ENCODE measurements at places on chromosomes 6 and 20.

- DNase-seq: no peak
Observed at GRCh38 chr20:50982363-50982762, 23.7 kb downstream of the MOCS3 start.

- DNase-seq: no peak
Observed at GRCh38 chr20:62142252-62143080, 728 bp downstream of the PSMA7 start.

DNA sequence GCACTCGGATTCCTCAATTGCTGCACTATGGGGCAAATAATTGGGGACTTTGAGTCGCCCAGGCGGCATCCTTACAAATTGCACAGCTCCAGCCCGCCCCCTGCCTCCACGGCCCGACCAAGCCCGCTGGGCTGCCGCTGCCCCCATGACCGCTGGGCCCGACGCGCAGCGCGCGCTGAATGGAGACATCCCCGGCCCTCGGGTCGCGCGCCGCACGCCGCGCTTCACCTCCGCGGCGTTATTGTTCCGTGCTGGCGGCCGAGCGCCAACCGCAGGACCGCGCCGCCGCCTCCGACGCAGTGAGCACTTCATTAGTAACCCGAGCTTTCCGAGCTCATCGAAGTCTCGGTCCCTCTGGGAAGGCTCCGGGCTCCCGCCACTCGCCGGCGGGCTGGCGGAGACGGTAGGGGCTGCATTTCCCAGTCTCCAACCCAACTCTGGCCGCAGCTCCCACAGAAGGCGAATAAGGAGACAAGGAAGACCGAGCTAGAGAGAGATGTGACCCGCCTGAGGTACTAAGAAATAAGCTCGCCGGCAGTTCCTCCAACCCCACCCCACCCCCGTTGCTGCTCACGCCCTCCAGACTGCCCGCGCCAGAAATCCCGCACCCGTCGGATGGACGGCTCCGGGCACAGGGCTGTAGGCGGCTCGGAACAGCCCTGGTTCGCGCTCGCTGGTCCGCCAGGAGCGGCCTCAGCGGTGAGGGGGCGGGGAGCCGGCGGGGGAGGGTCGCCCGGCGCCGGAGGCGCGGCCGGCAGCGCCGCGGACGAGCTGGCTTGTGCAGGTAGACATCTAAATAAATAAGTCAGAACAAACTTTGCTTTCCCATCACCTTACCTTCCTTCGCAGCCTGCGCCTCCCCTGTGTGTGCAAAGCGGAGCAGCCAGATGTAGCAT lies 703 bp downstream of the EPHA7 start:
- no peak for DNase-seq

DNA sequence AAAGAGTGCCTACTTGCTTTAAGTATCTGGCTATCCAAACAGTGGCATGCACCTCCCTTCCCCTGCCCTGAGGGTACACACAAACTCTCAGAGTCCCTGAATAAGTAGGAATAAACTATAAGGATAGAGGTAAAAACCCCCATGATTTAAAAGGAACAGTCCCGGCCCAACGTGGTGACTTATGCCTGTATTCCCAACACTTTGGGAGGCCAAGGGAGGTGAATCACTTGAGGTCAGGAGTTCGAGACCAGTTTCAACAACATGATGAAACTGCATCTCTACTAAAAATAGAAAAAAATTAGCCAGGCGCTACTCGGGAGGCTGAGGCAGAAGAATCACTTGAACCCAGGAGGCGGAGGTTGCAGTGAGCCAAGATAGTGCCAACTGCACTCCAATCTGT lies 22.2 kb downstream of the SAMHD1 start:
- no peak for DNase-seq

GRCh38 chr20:31835977-31836852 lies 9.2 kb downstream of the FOXS1 start:
- peak; percentile 96 for DNase-seq

DNA sequence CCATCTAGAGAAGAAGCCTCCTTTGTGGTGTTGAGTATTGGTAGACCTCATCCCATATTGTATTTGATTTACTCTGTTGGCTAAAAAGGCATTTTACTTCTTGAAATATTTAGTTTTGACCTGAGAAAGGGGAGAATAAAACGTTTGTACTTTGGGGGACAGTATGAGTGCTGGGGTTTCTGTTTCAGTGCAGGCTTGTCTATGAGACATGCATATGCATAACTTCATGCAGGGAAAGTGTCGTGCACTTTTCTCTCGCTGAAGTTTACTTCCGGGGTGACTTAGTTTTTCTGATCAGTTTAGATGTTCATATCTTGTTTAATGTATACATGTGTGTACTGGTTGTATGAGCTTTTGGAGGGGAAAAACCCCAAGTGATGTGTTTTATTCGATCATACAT lies 59.5 kb downstream of the UTRN start:
- no peak for DNase-seq

DNA sequence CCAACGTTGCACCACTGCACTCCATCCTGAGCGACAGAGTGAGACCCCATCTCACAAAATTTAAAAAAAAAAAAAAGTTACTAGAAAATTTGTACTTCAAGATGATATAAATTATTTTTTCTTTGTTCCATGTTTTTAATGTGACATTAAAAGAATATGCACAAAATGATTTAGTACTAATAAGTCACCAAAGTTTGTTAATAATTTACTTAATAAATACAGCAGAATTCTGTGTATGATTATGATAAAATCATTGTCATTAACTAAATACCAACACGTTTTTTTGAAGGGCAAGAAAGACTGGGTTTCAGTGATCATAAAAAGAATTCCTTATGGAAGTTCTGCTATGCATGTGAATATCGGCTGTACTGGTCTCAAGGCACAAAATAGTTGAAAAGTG lies 28.1 kb downstream of the GOPC start:
- DNase-seq: no peak

DNA sequence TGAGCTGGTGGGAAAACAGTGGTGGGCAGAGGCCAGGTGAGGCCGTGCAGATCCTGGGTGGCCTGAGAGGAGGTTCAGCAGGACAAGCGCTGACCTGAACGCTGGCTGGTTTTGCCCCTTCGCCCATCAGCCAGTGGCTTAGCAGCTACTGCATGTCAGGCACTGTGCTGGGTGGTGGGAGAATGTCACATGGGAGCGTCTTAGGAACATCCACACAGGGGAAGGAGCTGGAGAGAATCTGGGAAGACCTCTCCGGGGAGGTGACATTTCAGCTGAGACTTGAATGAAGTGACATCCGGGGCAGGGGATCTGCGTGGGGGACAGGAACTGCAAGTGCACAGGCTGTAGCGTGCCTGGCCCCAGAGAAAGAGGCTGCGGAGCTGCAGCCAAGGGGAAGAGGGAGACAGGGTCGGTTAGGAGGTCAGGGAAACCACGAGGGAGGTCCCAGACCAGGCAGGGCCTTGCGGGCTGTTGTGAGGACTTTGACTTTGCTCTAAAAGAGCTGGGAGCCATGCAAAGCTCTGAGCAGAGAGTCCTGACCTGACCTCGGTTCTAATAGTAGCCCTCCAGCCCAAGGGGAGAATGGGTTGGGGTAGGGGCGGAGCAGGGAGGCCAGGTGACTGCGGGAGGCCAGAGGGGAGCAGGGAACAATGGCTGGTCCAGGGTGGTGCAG lies 156.8 kb upstream of the PTPN1 start:
- DNase-seq: no peak

- DNase-seq: peak; percentile 78
Observed at GRCh38 chr6:158819213-158819976, at the start of gene EZR. EZR (minus strand) TSS chr6:158819368; CDS start chr6:158818093, 1,275 bp downstream.

DNA sequence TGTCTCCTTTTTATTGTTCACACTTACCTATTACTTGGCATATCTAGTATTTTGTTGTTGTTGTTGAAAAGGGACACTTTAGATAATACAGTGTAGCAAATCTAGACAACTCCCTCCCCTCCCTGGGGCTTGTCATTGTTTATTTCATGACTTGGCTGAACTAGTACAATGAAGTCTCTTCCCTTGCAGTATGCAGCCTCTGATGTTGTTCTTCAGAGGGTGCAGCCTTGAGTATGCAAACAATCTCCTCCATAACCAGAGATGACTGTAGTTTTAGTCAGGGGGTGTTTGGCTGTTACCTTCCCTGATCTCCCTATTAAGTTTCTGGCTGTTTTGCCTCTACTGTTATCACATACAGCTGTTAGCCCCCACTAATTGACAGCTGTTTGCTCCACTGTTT lies 315.4 kb upstream of the RUNX2 start:
- DNase-seq: no peak

DNA sequence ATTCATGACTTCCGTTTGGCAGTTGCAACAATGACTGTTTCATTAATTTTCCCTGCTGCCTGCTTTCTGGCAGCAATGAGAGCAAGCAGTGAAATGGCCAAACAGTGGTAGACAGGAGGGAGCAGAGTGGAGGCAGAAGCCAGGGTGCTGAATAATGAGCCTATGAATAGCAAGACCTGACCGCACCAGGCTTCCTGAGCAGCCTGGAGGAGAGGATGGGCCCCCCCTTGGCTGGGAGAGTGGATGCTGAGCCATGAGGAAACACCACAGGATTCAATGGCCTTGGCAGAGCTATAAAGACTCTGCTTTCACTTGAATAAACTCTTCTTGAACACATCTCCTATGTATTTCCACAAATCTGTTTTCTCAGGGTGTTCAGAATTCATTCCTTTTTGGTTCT lies 68.1 kb upstream of the SNRPB2 start:
- DNase-seq: no peak

DNA sequence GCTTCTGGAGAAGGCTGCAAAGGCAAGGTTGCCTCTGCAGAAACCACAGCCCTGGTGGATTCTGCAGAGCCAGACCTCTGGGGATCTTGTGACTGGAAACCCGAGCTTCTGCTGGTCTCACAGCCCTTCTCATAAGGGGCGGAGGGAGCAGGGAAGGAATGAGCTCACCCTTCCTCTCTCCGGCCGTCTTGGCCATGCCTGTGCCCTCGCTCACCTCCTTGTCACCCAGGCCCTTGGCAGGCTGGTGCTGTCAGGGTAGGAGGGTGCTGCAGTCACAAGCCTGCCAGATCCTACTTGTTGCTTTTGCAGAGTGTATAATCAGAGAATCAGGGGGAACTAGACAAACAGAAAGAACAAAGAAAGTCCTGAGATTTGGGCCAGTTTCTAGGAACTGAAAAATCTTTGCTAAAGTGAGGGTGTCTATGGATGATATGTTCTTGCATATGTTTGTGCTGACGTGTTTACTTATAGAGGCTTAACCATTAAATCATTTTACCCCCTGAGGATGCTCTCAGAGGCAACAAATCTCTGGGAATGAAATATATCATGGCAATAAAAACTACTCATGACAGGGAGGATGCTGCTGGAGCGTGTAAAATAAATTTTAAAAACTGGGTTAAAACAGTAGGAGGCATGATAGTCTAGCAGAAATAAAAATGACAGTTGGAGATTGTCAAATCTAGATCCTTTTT lies 244.9 kb upstream of the SOX4 start:
- peak; percentile 45 for DNase-seq

DNA sequence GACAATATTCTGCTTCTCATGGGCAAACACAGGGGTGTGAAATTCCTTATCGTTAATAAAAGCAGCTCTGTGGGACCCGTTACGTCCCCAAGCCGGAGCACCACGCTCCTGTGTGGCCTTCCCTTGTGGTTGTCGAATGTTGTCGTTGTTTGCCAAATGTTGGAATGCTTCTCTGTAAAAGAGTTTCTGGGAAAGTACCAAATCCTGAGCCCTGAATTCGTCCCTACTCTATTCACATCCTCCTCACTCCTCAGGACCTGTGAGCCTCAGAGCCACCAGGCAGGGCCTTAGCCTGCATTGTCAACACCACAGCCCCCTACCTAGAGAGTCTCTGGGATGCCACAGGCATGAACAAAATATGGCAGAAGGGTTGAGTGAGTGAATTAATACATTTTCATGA lies 64.0 kb downstream of the THBS2 start:
- no peak for DNase-seq

GRCh38 chr6:165917576-165917975 lies 250.1 kb downstream of the TBXT start:
- no peak for DNase-seq

DNA sequence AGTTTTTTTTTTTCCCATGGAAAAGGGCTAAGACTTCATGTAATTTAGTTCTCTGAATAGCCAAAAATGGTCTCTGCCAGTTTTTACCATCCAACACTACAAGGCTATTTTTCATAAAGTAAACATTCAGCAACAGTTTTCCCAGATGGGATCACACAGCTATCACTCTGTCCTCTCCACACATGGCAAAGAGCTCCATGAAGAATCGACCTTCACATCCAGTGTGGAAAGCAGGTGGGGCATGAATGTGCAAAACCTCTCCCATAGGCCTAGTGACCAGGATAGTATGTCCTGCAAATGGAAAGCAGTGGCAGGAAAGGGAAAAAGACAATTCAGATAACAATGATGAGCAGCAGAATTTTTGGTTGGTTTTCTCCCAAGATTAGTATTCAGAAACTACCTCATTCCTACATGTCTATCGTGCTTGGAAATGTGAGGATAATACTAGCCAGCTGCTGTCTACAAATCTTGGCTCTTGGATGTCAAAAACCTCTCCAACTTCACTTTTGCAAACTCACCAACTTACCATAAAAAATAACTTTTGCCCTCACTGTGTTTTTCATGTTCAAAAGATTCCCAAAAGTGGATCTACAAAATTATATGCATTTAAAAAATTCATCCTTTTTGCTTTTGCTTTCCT lies 159.7 kb upstream of the MCHR2 start:
- no peak for DNase-seq

- no peak for DNase-seq
Observed at GRCh38 chr6:44044154-44044539, 83.1 kb downstream of the MRPL14 start.

DNA sequence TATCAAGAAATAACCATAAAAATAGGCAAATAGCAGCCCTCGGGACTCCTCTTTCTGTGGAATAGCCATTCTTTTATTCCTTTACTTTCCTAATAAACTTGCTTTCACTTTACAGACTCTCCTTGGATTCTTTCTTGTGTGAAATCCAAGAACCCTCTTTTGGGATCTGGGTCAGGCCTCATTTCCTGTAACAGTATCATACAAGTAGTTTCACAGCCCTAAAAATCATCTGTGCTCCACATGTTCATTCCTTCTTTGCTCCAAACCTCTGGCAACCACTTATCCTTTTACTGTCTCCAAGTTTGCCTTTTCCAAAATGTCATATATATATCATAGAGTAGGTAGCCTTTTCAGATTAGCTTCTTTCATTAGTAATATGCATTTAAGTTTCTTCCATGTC lies 13.5 kb upstream of the NT5E start:
- DNase-seq: no peak

GRCh38 chr6:53465732-53466131 lies 79.2 kb downstream of the GCLC start:
- no peak for DNase-seq

DNA sequence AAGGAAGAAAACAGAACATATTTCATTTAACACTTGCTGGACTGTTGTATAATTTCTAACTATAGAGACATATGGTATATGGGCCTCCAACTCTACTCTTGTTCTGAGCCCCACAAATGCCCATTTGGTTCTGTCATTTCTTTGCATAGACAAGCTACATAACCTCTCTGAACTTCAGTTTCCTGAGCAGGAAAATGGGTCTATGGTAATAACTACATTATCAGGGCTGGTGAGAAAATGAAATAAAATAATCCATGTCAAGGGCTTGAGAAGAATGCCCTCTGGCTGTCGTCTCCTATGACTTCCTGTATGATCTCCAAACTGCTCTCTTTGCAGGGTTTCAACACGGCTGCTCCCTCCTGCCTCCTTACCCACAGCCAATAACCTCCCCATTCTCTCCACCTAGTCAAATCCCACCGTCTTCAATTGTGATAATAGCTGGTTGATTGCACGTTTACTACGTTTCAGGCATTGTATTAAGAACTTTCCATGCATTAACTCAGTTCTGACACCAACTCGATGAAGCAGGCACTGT lies 12.0 kb downstream of the ZCCHC3 start:
- no peak for DNase-seq

- no peak for DNase-seq
Observed at GRCh38 chr6:114452785-114453401, 110.1 kb upstream of the HS3ST5 start.

All from HTR-8/SVneo (cell line).